ENCODE measurements at places on chromosomes 5 and 9. TPM values are rescaled to one million over a fixed set of nuclear protein-coding genes. Genes with fewer than 3 reads are reported as not detected.

- no peak for DNase-seq
These were observed 527.3 kb downstream of the MTRR start for GRCh38 chr5:8396246-8396645.

GRCh38 chr9:114884787-114885452, 45.5 kb downstream of the TNFSF8 start:
- no peak for DNase-seq

- DNase-seq, result peak; percentile 46
These were observed 498 bp downstream of the HAUS6 start for GRCh38 chr9:19102181-19102630.

DNA sequence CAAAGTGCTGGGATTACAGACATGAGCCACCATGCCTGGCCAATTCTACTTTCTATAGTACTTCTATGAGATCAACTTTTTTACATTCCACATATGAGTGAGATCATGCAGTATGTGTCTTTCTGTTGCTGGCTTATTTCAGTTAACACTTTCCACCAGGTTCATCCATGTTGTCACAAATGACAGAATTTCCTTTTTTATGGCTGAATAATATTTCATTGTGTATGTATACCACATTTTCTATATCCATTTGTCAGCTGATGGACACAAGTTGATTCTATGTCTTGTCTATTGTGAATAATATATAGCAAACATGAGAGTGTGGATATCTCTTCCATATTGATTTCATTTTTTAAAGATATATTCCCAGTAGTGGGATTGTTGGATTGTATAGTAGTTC, 17.2 kb downstream of the NLN start:
- DNase-seq, result no peak

The SPATA6L gene
- total RNA-seq, result 0.56 TPM

DNA sequence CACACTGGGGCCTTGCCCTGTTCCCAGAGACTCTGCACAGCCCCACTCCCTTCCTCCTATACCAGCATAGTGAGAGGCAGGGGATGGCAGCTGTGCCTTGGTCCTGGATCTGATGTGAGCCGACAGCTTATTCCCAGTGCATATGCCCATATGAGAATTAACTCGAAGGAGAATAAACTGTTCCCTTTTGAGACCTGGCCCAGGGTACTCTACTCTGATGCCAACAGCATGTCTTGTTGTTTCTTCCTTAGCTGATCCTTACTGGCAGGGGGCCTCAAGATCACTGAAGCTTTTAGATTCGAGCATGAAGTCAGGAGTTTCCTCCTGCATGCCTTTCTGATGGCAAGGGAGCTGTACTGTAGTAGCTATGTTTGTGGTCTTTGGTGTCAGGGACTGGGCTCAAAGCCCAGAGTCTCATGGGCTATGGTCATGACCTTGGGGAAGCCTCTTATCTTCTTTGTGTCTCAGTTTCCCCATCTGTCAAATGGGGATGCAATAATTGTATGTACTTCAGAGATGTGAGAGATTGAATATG, 57.1 kb downstream of the DOCK2 start:
- DNase-seq, result no peak

Data from left cardiac atrium (tissue), 4 donors.